ENCODE measurements at places on chromosomes 11 and 22.

DNA sequence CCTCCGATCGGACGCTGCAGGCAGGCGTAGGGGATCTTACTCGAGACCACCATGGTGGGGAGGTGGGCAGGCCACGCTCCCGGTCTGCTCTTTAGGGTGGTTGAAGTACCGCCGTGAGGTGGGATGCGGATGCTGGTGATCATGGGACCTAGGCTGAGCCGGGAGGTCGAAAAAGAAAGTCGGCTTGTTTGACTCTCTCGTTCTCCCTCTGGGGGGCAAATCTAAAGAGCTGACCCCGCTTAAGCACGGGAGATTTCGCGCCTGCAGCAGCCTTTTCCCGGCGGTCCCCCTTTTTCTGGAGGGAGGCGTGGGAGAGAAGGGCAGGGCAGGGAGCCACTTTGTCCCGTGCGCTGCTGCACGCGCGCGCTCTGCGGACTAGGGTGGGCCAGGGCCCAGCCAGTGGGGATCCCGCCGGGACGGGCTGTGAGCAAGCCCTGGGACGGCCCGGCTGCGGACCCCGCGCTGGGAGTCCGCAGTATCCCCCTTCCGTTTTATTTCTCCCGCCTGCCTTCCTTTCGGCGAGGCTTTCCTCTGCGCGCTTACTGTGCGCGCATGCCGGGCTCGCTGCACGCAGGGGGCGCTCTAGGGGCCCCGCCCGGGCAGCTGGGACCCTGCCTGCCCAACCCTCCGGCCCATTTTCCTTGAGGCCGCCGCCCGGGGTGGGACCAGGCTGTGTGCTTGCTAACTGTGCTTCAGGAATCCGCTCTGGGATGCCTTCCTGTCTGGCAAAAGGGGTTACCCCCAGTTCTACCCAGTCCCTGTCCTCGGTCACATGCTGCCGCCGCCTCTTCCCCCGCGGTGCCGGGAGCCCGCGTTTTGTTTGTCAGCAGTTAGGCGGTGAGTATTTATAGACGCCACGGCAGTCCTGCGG lies 81.0 kb downstream of the PRR5L start:
- no peak for DNase-seq

DNA sequence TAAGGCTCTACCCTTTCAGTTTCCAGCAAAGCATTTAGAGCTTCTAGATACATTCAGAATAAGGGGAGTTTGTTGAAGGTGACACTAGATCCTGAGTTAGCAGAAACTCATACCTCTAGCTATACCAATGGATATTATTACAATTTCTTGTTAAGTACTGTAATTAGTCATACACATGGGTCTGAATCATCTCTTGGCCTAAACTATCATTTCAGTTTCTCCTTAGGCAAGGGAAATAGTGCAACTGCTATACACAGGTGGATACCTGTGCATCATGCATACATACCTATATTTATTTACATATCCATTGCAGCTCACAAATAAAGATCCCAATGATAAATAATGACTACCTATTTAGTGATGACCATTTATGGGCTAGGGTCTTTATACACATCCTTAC lies 45.1 kb upstream of the PAX6 start:
- DNase-seq = no peak

GRCh38 chr11:57312511-57313021 lies 12.2 kb downstream of the TNKS1BP1 start:
- no peak for DNase-seq

DNA sequence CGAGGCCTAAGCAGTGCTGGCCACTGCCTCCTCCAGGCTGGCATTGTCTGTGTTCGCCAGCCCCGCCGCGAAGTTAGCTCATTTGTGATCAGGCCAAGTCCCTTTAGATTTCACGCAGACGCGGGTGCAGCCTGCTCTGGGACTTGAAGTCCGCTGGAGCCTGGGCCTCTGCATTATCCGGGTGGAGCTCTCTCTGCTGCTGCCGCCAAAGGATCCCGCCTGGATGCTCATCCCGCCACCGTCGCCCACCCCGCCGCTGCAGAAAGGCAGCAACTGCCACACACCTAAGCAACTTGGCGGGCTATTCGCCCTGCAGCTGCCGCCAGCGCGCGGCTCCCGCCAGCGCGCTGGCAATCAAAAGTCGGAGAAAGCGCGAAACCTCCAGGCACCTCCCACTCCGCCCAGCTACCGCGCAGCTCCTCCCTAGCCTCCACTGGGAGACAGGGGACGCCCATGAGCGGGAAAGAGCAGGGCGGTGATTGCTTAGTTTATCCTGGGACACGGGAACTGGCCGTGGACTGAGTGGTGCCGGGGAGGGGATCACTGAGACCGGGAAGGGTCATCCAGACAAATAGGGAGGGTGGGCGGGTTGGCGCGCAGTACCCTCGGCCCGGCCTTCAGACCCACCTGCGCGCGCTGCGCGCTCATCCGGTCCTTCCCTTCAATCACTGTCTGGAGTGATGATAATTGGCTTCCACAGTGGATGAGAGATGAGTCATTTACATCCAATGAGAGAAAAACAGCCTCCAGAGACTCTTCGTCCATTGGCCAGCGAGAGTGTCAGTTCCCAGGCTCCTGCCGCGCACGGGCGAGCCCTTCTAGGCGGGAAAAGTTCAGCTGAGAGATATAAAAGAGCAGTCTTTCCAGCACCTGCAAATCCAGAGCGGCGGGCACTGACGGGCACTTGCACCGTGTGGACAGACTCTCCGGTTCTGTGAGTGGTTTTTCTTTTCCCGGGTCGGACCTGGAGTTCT lies at the start of gene FAM111B:
Gene FAM111B (plus strand): TSS at position 875 of the 974 bp plus-strand sequence. CDS start 2,389 bp downstream, outside the sequence.
- DNase-seq = peak; percentile 69

- peak; percentile 26 for DNase-seq
Observed at GRCh38 chr22:32050678-32051515, 7.8 kb downstream of the SLC5A1 start.

GRCh38 chr11:2779981-2780849 lies 80.4 kb upstream of the KCNQ1OT1 start:
- no peak for DNase-seq

- DNase-seq = no peak
Observed at GRCh38 chr22:41247703-41248102, 7.0 kb upstream of the CHADL start.

DNA sequence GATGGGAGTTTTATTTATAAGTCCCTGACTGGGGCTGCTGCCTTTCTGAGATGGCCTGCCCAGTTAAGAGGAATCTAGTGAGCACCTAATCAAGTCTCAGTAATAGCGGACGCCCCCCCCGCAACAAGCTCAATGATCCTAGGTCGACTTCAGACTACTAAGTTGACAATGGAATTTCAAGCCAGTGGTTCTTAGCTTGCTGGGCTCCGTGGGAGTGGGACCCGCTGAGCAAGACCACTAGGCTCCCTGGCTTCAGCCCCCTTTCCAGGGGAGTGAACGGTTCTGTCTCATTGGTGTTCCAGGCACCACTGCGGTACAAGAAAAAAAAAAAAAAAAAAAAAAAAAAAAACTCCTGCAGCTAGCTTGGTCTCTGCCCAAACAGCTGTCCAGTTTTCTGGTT lies 156.8 kb upstream of the CARD18 start:
- no peak for DNase-seq

DNA sequence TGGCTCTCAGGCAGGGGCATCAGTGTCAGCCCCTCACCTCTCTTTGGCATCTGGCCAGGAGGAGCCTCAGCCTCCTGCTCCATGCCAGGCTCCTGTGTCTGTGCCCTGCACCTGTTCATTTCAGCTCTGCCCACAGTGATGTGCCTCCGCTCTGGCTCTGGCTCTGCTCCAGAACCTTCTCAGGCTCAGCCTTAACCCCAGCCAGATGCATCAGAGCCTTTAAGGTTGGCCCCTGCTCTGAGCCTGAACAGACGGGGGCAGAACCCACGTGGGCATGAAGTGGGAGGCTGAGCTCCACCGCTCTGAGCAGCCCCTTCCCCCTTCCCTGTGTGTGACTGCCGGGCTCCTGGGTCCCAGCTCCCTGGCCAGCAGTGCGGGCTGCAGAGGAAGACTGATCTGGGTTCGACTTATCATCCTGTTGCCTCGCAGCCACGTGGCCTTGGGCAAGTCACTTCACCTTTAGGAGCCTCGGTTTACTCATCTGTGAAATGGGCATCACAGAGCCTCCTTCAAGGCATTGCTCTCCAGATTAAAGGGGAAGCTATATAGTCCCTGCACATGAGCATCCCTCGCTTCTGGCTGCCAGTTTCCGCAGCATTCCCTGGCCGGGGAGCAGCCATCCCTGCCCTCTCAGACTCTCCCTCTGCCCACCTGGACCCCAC lies 44.7 kb upstream of the RTL6 start:
- no peak for DNase-seq

DNA sequence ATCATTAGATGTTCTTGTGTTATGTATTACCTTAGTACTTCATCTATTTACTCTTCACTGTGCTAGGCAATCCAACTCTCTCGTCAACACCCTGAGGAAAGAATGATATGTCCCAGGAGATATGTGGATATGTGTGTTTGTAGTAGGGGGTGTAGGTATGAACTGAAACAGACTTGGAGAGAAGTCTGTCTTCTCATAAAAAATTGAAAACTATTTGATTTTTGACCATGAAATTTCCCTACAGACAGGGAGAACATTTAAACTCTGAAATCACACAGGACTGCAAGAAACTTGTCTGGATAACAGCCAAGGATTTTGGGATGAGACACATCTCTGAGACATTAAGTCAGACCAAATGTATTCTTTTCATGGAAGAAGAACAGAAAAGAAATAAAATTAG lies 967.0 kb upstream of the FAT3 start:
- DNase-seq = no peak

DNA sequence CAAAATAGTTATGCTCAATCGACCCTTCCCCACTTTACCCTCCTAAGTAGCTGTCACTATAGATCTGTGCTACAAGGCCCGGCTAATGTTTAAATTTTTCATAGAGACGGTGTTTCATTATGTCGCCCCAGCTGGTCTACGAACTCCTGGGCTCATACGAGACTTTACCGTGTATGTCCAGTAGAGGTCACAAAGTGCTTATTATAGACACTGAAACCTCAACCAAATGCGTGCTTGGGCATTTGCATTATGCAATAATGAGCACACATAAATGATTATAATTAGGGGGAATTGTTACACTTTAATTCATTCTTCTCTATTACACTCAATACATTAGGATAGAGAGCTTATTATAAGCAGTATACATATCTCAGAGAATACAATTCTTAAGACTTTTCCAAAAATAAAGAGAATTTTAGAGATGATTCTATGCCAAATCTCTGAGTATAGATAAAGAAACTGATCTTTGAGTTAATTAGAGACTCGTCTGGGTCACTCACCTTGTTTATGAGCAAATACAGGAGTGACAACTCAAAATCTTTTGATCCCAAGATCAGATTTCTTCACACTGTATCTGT lies 12.5 kb upstream of the MRPL16 start:
- DNase-seq = no peak
